ENCODE measurements at places on chromosomes 7 and 10. TPM values are rescaled to one million over a fixed set of nuclear protein-coding genes. Genes with fewer than 3 reads are reported as not detected.

GRCh38 chr10:13938950-13939349 lies 352.2 kb downstream of the PRPF18 start:
- H3K4me1 ChIP-seq = peaks cover 7% of the 10 kb centered on the region
- H3K27ac ChIP-seq = no peak overlapping the region
- H3K36me3 ChIP-seq = no peaks in the 10 kb centered on the region
- no peak for DNase-seq

- no peaks in the 10 kb centered on the region for H3K36me3 ChIP-seq
- peak overlapping the region; percentile 97 for H3K4me3 ChIP-seq
- no peak for DNase-seq
- no peaks in the 10 kb centered on the region for H3K27me3 ChIP-seq
- peaks cover 6% of the 10 kb centered on the region for H3K4me1 ChIP-seq
- H3K27ac ChIP-seq = peak overlapping the region; percentile 29
These were observed 401 bp downstream of the LRRC27 start for GRCh38 chr10:132332433-132332754.

DNA sequence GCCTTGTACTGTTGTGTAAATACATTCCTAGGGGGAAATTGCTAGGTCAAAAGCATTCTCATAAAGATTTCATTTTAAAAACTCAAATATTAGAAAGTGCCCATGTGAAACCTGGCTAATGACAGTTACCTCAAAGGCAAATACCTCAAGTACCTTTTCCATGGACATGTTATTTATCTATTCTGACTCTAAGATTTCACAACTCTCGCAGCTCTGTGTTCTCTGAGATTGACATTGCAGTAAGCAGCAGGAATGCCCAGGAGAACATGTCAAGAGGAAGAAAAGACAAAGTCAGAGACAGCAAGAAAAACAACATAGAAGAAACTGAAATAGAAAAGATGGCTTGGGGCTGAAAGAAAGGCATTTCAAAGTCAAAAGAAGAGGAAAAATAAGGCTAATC lies 187.4 kb downstream of the CYP26A1 start:
- no peaks in the 10 kb centered on the region for H3K27me3 ChIP-seq
- no peaks in the 10 kb centered on the region for H3K36me3 ChIP-seq
- H3K27ac ChIP-seq = no peak overlapping the region
- no peaks in the 10 kb centered on the region for H3K4me1 ChIP-seq
- DNase-seq = no peak
- no peak overlapping the region for H3K4me3 ChIP-seq

- no peaks in the 10 kb centered on the region for H3K36me3 ChIP-seq
- H3K4me1 ChIP-seq = peaks cover 13% of the 10 kb centered on the region
- no peaks in the 10 kb centered on the region for H3K27me3 ChIP-seq
These were observed 35.0 kb upstream of the ELMO1 start for GRCh38 chr7:37483627-37484026.

GRCh38 chr7:21636694-21637093 lies 93.9 kb downstream of the DNAH11 start:
- no peak overlapping the region for H3K4me3 ChIP-seq
- H3K4me1 ChIP-seq = no peaks in the 10 kb centered on the region
- H3K27me3 ChIP-seq = no peaks in the 10 kb centered on the region
- H3K27ac ChIP-seq = no peak overlapping the region

DNA sequence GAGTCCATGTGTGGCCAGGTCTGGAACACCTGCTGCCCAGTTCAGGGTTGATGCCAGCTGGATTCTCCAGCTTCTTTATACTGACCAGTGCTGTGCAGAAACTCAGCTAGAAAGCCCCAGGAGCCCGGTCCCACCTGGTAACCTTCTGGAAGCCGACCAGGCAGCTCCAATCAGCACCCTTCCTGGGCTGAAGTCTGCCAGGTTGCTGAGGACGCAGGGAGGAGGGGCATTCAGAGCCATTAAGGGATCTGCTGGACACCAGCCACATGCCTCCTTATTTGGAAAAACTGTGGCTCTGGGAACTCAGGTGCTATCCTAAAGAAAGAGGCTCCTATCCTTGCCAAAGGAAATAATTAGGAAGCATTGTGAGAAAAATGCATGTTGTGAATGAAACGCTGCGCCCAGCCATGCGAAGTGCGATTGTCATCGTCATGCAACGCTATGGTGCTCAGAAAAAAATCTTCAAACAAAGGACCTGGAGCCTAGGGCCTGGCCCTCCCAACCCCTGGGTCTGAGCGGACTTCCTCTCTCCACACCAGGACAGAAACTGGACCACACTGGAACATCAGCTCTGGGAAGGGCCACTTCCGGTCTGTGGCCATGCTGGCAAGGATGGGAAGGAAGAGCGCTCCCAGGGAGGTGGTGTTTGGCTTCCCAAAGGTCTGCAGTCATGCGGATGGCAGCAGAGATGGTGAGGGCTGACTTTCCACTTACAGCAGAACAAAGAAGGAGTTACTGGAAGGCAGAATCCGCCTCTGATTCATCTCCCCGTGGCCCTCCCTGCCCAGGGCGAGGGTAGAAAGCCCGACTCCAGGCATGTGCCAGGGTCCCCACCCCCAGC lies 90.1 kb downstream of the FAM53B start:
- H3K4me1 ChIP-seq = peaks cover 19% of the 10 kb centered on the region
- no peak for DNase-seq
- no peaks in the 10 kb centered on the region for H3K27me3 ChIP-seq
- no peak overlapping the region for H3K27ac ChIP-seq

GRCh38 chr10:120436439-120437112 lies 20.5 kb upstream of the PLPP4 start:
- no peaks in the 10 kb centered on the region for H3K27me3 ChIP-seq
- no peaks in the 10 kb centered on the region for H3K4me1 ChIP-seq
- H3K27ac ChIP-seq = no peak overlapping the region
- no peak overlapping the region for H3K4me3 ChIP-seq

DNA sequence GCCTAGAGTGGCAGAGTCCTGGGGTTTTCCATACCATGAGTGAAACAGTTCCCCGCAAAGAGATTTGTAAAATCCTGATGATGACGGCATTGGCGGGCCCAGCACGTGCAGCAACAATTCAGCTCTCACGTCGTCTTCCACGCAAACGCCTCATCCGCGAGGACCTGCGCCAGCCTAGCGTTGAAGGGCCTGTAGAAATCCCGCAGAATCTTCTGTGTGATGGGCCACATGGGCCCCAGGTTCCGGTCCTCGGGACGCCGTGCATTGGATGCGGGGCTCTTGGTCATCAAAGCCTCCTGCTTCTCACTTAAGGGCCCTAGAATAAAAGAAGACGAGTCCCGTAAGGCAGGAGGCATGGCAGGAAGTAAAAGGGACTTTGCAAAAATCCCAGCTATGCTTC lies 83.4 kb downstream of the CHST15 start:
- no peak overlapping the region for H3K27ac ChIP-seq
- H3K4me3 ChIP-seq = no peak overlapping the region
- H3K4me1 ChIP-seq = no peaks in the 10 kb centered on the region
- no peaks in the 10 kb centered on the region for H3K27me3 ChIP-seq
- no peak for DNase-seq

GRCh38 chr7:51040787-51041186 lies 258.1 kb upstream of the GRB10 start:
- no peak overlapping the region for H3K4me3 ChIP-seq
- DNase-seq = no peak
- no peaks in the 10 kb centered on the region for H3K4me1 ChIP-seq
- H3K27me3 ChIP-seq = no peaks in the 10 kb centered on the region
- H3K36me3 ChIP-seq = no peaks in the 10 kb centered on the region

GRCh38 chr10:12431151-12432101 lies 82.1 kb downstream of the CAMK1D start:
- H3K4me3 ChIP-seq = no peak overlapping the region
- H3K4me1 ChIP-seq = no peaks in the 10 kb centered on the region
- no peak for DNase-seq
- H3K27ac ChIP-seq = no peak overlapping the region
- no peaks in the 10 kb centered on the region for H3K36me3 ChIP-seq

GRCh38 chr10:120474956-120475355 lies 17.9 kb downstream of the PLPP4 start:
- no peaks in the 10 kb centered on the region for H3K27me3 ChIP-seq
- H3K4me3 ChIP-seq = no peak overlapping the region
- no peak overlapping the region for H3K27ac ChIP-seq

DNA sequence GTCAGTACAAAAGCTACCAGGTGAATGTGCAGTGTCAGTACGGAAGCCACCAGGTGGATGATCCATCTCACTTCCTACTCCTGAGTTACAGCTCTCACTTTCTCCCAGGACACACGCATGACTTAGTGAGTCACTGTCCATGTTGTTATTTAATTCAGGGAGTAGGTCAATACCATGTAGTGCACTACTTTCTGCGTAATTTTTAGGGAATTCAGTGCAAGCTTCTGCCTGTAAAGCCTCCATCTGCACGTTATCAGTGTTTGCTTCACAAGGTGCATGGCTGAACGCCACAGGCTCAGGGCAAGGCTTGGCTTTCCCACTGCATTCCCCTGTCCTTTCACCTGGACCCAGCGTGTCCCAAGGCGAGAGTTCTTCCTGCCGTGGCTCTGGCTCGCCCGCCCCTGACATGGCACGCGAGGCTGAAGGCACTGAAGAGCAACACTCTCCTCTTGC lies 59.5 kb downstream of the LARP4B start:
- H3K4me3 ChIP-seq = no peak overlapping the region
- no peaks in the 10 kb centered on the region for H3K27me3 ChIP-seq
- DNase-seq = no peak
- no peaks in the 10 kb centered on the region for H3K36me3 ChIP-seq
- no peaks in the 10 kb centered on the region for H3K4me1 ChIP-seq
- H3K27ac ChIP-seq = no peak overlapping the region

- H3K27ac ChIP-seq = no peak overlapping the region
- no peak overlapping the region for H3K4me3 ChIP-seq
- no peaks in the 10 kb centered on the region for H3K36me3 ChIP-seq
- DNase-seq = no peak
These were observed 94.1 kb upstream of the ARMC3 start for GRCh38 chr10:22833781-22834180.

DNA sequence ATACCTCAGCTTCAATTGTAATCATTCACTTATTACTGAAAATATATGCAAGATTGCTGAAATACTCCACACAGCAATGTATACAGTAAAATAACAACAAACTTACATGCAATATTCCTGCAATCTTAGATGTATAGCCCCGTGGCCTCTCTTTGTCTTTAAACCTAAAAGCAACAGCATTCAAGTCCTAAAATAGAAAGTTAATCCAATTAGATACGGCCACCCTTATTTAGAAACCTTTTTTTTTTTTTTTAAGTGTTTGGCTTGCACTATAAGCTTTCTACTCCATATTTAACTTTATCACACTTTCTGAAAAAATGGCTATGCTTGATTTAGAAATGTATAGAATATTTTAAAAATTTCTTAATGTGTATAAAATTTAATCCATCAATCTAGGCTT lies 67.6 kb downstream of the IDE start:
- DNase-seq = no peak
- no peak overlapping the region for H3K27ac ChIP-seq
- peaks cover 5% of the 10 kb centered on the region for H3K36me3 ChIP-seq
- no peak overlapping the region for H3K4me3 ChIP-seq
- H3K4me1 ChIP-seq = no peaks in the 10 kb centered on the region

DNA sequence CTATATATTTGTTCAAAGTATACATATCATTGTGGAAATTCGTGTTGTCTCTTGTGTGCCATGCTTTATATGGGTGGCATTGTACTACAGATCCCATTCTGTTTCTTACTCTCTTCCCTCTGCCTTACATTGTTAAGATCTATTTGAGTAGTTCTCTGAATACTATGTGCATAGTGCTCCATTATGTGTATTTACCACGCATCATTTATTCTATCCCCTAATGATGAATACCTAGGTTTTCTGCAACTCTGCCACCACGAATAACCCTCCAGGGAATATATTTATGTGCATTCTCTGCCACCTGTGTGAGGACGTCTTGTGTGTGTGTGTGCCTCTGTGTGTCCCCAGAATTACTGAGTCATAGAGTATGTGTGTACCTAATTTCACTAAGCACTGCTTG lies 431.2 kb upstream of the C7orf33 start:
- no peak overlapping the region for H3K4me3 ChIP-seq
- no peaks in the 10 kb centered on the region for H3K27me3 ChIP-seq
- no peak for DNase-seq
- H3K4me1 ChIP-seq = no peaks in the 10 kb centered on the region

DNA sequence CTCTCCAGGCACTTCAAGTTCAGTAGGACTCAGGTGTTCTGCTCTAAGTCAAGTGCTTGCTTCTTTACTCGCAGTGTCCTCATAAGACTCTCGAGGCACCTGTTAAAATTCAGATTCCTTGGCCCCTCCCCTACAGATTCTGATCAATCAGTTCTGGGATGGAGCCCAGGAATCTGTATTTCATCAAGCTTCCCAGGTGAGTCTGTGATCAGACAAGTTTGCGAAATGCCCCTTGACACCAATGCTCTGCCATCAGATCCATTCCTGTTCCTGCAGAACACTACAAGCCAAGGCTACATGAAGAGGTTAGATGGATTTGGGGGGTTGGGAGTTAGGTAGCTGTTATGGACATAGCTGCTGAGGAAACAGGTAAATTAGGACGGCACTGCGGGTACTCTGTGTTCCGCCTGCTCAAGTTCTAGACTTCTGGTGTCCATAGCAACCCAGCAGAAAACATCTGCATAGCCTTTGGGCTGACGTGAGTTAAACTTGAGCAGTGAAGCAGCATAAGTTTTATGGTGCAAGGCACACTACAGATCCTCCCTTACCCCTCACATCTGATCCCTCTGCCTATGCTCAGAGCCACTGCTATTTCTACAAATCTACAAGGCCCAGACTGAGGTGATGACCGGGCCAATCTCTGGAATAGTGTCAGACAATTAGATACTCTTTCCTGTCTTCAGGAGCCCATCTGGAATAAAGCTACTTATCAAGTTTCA lies 6.8 kb upstream of the NCOA4 start:
- DNase-seq = no peak
- H3K4me1 ChIP-seq = no peaks in the 10 kb centered on the region
- no peaks in the 10 kb centered on the region for H3K36me3 ChIP-seq
- H3K4me3 ChIP-seq = no peak overlapping the region

DNA sequence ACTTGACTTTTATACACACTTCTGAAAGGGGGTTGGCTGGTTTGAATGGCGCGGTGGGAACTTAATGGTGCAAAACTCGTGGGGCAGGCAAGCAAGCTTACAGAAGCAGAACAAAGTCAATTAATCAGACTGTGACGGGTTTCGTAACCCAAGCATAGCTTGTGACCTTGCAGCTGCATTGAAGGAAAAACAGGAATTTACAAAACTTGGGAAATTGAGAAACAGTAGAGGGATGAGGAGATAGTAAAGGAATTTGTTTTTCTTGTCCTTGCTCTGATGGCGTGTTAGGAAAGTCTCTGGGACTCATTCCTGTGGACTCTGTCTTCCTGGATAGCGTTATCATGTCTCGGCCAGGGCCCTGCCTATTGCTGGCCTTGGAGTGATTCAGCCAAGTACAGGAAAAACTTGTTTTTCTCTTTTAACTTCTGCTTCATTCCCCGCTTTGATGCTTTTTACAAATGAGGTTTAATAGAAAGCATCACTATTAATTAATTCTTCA lies 220.0 kb upstream of the KCND2 start:
- H3K4me1 ChIP-seq = no peaks in the 10 kb centered on the region
- H3K4me3 ChIP-seq = no peak overlapping the region
- no peak for DNase-seq
- no peaks in the 10 kb centered on the region for H3K36me3 ChIP-seq
- no peaks in the 10 kb centered on the region for H3K27me3 ChIP-seq
- no peak overlapping the region for H3K27ac ChIP-seq

C10orf105 gene
- 0.71 TPM for polyA plus RNA-seq

MOSPD3 gene
- 45.7 TPM for polyA plus RNA-seq

BMI1 gene
- polyA plus RNA-seq = 2.8 TPM

PNLIP gene
- not detected for polyA plus RNA-seq

AHR gene
- polyA plus RNA-seq = 1.1 TPM

OR9A2 gene
- polyA plus RNA-seq = not detected

NRP1 gene
- polyA plus RNA-seq = 1.2 TPM

CALCR gene
- polyA plus RNA-seq = 1.0 TPM

CLDN12 gene
- polyA plus RNA-seq = 127 TPM

TWNK gene
- 15.4 TPM for polyA plus RNA-seq

LRRN3 gene
- polyA plus RNA-seq = 0.32 TPM

All from H1 (cell line).